ENCODE measurements at places on chromosomes 11 and 22.

GRCh38 chr11:424232-424631 lies 9.4 kb upstream of the SIGIRR start:
- no peak for DNase-seq

GRCh38 chr11:71551711-71552110 lies 3.5 kb downstream of the KRTAP5-9 start:
- no peak for DNase-seq

- DNase-seq: no peak
These were observed 7.3 kb upstream of the AMBRA1 start for GRCh38 chr11:46601129-46601528.

GRCh38 chr11:44992181-44992582 lies 41.5 kb upstream of the TP53I11 start:
- DNase-seq: peak; percentile 12
